ENCODE measurements at places on chromosomes 1 and 21. TPM values are rescaled to one million over a fixed set of nuclear protein-coding genes. Genes with fewer than 3 reads are reported as not detected.

PROX1 gene
- total RNA-seq, result under 0.01 TPM

TDRD5 gene
- total RNA-seq, result not detected

HLX gene
- 5.6 TPM for total RNA-seq

RNU1-2 gene
- under 0.01 TPM for total RNA-seq

EFNA1 gene
- 0.37 TPM for total RNA-seq

PADI4 gene
- total RNA-seq, result not detected

OR14A16 gene
- not detected for total RNA-seq

FHL3 gene
- 7.7 TPM for total RNA-seq

TENT5C gene
- total RNA-seq, result 3.6 TPM

HOOK1 gene
- total RNA-seq, result not detected

DCST1 gene
- total RNA-seq, result not detected

FCER1A gene
- not detected for total RNA-seq

PRPF38B gene
- total RNA-seq, result 11.9 TPM

STYXL2 gene
- not detected for total RNA-seq

CEP170 gene
- total RNA-seq, result 362 TPM

PRAMEF6 gene
- not detected for total RNA-seq

FAM167B gene
- total RNA-seq, result not detected

MX2 gene
- total RNA-seq, result 5.3 TPM

TCHH gene
- not detected for total RNA-seq

CFHR1 gene
- total RNA-seq, result 0.18 TPM

BCAN gene
- not detected for total RNA-seq

TMEM35B gene
- 49.3 TPM for total RNA-seq

OR2M3 gene
- not detected for total RNA-seq

DMRTA2 gene
- 0.05 TPM for total RNA-seq

ICOSLG gene
- 0.46 TPM for total RNA-seq

KRTAP13-2 gene
- not detected for total RNA-seq

CLCNKB gene
- total RNA-seq, result 0.09 TPM

KRTAP10-6 gene
- total RNA-seq, result not detected

TNN gene
- 0.05 TPM for total RNA-seq

CLDN17 gene
- not detected for total RNA-seq

PTPRU gene
- 33.2 TPM for total RNA-seq

C1orf116 gene
- not detected for total RNA-seq

SH3BGR gene
- total RNA-seq, result 3.0 TPM

GNG12 gene
- 149 TPM for total RNA-seq

MAP10 gene
- 1.8 TPM for total RNA-seq

CFHR5 gene
- total RNA-seq, result not detected

CD5L gene
- total RNA-seq, result not detected

MCOLN3 gene
- not detected for total RNA-seq

CYYR1 gene
- 0.30 TPM for total RNA-seq

PRDM16 gene
- total RNA-seq, result 1.5 TPM

S100A2 gene
- total RNA-seq, result 1.4 TPM

PAFAH2 gene
- total RNA-seq, result 11.7 TPM

AADACL4 gene
- total RNA-seq, result not detected

PEAR1 gene
- 13.6 TPM for total RNA-seq

CFAP107 gene
- not detected for total RNA-seq

NR5A2 gene
- total RNA-seq, result under 0.01 TPM

ALX3 gene
- total RNA-seq, result not detected

PTPN22 gene
- total RNA-seq, result 1.5 TPM

GBP6 gene
- total RNA-seq, result not detected

GNB1 gene
- 104 TPM for total RNA-seq

CD1E gene
- total RNA-seq, result not detected

RCAN3 gene
- total RNA-seq, result 3.0 TPM

CRP gene
- total RNA-seq, result not detected

IFFO2 gene
- total RNA-seq, result 10.4 TPM

TRIM63 gene
- total RNA-seq, result not detected

NPHS2 gene
- total RNA-seq, result not detected

GRIK1 gene
- total RNA-seq, result not detected

LCA5L gene
- total RNA-seq, result 3.0 TPM

DYNLT5 gene
- 0.30 TPM for total RNA-seq
